ENCODE measurements at places on chromosomes 11 and 22.
A peak's percentile ranks its signal among the peaks of the same experiment; 100 is the strongest.

GRCh38 chr11:43393765-43394355 lies 35.1 kb downstream of the TTC17 start:
- no peak for DNase-seq

GRCh38 chr11:57432149-57432561 lies 5.2 kb upstream of the SLC43A3 start:
- DNase-seq = no peak

GRCh38 chr11:63369165-63369970 lies at the start of gene SLC22A9:
Gene SLC22A9 (plus strand): TSS chr11:63369785. CDS start chr11:63370057, 272 bp downstream.
- no peak for DNase-seq

DNA sequence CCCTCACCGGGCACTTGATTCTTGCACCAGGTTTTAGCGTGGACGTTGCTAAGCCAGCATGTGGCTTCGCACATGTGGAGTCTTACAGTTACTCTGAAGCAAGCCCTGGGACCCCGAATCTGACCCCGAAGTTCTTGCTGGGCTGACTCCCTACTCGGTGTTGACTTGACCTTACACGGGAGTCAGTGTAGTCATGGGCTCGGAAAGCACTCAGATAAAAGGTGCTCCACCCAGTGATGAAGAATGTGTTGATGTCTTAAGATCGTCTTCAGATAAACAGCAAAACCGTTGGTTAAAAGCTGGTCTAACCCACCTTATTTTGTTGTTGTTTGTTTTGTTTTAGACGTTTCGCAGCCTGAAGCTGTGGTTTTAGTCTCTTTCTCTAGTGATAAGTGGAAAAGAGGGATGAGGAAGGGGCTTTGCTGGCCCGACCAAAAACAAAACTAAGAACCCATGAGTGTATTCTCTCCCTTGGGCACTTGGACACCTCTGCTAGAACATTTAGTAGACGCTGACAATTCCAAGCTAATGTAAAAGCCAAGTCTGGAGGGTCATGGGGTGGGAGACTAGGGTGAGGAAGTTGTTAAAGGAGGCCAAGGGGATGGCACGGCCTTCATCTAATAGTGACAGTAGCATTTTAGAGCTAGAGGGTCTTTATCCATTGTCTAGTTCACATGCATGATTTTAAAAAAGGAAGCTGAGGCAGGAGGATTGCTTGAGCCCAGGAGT lies 69.9 kb downstream of the BCR start:
- no peak for DNase-seq

- DNase-seq = peak; percentile 39
Observed at GRCh38 chr11:104146421-104146820, 17.5 kb downstream of the PDGFD start.

GRCh38 chr22:27386186-27386585 lies 415.4 kb downstream of the MN1 start:
- DNase-seq = no peak

GRCh38 chr11:100672498-100673033 lies 14.5 kb upstream of the ARHGAP42 start:
- no peak for DNase-seq

DNA sequence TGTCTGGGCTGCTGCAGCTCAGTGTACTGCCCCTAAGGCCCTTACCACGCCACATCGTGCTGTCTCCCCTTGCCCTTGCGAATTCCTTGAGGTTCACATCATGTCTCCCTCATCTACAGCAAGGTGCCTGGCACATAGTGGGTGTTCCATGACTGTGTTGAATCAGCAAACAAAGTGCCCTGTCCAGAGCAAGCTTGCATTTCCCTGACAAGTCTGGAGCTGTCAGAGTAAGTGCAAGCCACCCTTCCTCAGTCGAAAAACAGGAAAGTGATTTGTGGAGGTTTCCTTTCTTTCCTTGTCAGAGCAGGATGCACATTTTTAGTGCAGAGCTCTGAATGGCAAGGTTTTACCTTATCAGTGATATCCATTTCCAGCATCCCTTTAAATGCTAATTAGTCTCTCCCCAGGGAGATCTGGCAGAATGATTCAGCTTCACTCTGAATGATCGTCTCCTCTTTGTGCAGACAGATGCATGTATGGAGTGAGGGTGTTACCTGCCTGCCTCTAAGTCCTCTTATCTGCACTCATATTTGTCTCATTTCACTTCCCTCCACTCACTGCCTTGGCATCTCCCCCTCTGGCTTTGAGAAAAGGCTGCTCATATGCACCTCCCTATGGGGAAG lies 331.2 kb downstream of the TMEM135 start:
- no peak for DNase-seq

DNA sequence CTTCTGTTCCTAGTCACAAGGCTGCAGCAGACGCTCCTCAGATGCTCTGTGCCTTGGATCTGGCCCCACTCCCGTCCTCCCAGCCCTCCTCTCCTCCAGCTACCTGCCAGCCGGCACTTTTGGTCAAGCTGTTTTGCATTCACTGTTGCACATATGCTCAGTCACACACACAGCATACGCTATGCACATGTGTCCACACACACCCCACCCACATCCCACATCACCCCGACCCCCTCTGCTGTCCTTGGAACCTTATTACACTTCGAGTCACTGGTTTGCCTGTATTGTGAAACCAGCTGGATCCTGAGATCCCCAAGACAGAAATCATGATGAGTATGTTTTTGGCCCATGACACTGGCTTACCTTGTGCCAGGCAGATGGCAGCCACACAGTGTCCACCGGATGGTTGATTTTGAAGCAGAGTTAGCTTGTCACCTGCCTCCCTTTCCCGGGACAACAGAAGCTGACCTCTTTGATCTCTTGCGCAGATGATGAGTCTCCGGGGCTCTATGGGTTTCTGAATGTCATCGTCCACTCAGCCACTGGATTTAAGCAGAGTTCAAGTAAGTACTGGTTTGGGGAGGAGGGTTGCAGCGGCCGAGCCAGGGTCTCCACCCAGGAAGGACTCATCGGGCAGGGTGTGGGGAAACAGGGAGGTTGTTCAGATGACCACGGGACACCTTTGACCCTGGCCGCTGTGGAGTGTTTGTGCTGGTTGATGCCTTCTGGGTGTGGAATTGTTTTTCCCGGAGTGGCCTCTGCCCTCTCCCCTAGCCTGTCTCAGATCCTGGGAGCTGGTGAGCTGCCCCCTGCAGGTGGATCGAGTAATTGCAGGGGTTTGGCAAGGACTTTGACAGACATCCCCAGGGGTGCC lies 109.8 kb downstream of the BCR start:
- DNase-seq = no peak

GRCh38 chr11:111836721-111837120 lies 34.7 kb downstream of the ALG9 start:
- DNase-seq = no peak

GRCh38 chr11:78354408-78355308 lies 63.0 kb downstream of the GAB2 start:
- peak; percentile 47 for DNase-seq

DNA sequence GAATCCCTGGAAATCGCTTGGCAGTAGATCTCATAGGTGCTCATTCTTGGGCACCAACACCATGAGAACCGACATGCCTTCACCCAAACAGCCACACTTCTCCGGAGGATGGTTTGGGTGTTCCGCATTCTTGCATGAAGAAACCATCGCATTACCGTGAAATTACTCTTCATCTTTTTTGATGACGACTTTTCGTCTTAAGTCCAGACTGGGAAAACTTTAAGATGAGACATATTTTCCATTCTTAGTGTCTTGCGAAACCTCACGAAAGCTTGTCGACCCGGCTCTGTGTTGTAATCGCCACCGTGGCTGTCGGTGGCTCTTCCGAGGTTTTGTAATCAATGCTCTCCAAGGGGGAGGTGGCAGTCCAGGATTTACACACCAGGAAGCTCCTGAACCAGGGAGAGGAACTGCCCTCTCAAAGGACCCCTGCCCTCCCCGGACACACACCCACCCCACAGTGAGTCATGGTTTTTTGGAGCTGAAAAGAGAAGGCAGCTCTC lies 1.7 kb downstream of the TOM1 start:
- DNase-seq = no peak

GRCh38 chr11:1152316-1153104 lies 5.2 kb upstream of the MUC5AC start:
- no peak for DNase-seq

- DNase-seq = no peak
Observed at GRCh38 chr11:63573881-63574855, 11.0 kb upstream of the PLAAT2 start.

GRCh38 chr11:126591966-126592489 lies 236.5 kb downstream of the ST3GAL4 start:
- no peak for DNase-seq

- no peak for DNase-seq
Observed at GRCh38 chr11:63839508-63840355, 822 bp downstream of the MARK2 start.

DNA sequence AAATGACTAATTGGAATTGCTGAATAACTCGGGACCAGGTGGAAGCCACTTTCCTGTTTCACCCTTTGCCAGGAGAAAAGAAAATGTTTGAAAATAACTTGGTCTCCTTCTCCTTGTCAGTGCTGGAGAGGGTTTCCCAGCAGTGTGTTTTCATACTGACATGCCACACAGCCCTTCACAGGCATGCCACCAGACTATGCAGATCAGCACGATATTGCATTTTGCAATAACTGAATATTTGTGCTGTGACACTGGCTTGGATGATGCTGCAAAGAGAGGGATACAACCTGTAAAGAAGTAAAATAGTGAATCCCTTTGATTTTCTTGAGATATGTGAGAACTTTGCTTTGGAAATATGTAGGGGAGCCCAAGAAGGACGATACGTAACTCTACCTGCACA lies 200.0 kb upstream of the NAV2 start:
- no peak for DNase-seq

GRCh38 chr22:45972091-45972888 lies 4.7 kb downstream of the WNT7B start:
- no peak for DNase-seq

DNA sequence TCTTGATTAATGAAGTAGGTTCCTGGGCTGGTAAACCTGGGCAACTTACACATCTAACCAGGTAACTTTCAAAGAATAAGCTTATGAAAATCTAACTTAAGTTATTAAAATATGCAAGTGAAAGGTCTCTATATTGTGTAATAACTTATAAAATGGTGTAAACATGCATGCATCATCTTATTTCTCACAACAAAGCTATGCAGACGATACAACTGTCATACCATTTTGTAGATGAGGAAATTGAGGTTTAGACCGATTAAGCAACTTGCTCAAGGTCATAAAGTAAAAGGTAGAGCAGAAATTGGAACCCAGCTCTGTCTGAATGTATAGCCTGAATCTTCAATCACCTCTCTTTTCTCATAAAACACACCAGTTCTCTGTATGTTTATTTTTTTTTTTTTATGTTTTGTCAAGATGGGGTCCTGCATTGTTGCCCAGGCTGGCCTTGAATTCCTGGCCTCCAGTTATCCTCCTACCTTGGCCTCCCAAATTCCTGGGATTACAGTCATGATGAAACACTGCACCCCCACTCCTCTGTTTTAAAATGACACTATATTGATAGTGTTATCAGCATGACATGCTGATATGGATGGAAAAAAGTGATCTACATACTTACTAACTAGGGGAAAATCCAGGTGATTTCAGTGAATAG lies 109.6 kb downstream of the SGSM3 start:
- no peak for DNase-seq

- no peak for DNase-seq
Observed at GRCh38 chr22:26584010-26584409, 5.9 kb downstream of the TPST2 start.

Measured in NCI-H748 treated with DMSO at 0.1 percent for 48 hours (cell line).